ENCODE measurements at places on chromosomes 1 and 21.
A peak's percentile ranks its signal among the peaks of the same experiment; 100 is the strongest.

DNA sequence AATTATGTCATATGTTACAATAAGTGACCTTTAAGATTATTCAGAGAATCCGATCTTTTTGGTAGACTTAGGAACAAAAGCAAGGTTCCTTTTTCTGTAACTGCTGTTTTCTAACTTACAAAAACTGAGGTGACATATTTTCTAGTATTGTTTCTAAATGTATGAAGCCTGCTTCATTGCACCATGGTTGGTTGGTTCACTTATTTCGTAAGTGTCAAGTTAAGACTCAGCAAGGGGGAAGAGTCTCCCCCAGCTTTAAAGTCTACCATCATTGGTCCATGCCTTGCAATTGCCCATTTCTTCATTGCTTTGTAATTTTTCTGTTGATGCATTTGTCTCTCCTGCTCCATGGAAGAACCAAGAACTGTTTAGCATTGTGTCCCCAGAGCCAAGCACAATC is 136.9 kb downstream of the DISC1 start:
- DNase-seq = no peak

- DNase-seq = peak; percentile 79
Measured at GRCh38 chr1:61056573-61057439, 25.6 kb upstream of the NFIA start.

DNA sequence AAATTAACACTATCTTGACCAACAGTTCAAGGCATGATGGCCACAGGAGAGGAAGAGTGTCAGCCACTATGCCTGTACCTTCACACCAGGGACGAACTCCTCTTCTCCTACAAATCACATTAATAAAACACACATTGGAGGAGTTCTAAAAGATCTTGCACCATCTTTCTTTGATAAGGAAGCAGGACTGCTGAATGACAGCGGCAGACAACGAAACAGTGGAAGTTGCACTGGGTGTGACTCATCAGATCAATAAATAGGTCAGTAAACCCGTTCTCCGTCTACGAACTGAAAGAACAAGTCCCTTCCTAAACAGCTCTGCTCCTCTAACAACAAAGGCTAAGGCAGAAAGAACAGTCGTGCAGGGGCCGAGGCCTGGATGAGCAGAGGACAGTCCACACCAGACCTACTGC is 23.1 kb downstream of the UBE2G2 start:
- no peak for DNase-seq

- peak; percentile 38 for DNase-seq
Measured at GRCh38 chr1:178310685-178311105, 186.1 kb downstream of the CLEC20A start.

DNA sequence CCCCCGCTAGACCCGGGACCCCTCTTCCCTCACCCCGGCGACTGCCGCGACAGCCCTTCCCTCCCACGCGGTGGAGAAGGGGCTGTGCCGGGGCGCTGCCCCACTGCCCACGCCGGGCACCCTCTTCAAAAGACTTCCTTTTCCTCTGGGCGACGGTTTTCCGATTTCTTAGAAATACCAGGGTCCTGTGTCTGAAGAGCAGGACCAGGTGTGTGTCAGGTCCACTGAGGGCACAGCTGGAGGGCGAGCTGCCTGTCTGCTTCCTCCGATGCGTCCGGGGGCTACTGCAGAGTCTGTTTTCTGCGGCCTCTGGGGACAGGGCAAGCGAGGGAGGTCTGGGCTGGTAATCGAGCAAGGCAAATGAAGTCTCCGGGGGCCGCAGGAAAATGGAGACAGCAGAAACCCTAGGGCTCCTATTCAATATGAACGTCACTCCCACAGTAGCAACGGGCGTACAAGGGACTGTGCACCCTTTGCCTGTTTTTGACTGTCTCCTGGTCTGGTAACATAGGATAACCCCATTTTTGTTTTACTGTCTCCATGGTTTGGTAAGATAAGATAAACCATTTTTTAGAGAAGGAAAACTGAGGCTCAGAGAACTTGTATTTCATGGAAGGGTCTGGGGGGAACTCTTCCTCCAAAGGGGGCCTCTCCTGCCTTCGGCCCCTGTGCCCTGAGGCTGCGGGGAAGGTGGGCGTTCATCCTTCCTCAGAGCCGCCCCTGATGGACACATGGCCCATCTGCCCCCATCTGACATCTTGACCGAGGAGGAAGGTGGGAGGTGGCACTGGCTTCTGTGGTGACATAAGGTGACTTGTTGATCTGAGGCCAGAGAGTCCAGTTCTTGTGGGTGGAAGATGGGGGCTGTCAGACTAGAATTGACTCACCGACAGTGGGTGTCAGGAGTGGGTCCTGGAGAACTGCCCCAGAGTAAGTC is 970 bp downstream of the TNFRSF1B start:
- no peak for DNase-seq

DNA sequence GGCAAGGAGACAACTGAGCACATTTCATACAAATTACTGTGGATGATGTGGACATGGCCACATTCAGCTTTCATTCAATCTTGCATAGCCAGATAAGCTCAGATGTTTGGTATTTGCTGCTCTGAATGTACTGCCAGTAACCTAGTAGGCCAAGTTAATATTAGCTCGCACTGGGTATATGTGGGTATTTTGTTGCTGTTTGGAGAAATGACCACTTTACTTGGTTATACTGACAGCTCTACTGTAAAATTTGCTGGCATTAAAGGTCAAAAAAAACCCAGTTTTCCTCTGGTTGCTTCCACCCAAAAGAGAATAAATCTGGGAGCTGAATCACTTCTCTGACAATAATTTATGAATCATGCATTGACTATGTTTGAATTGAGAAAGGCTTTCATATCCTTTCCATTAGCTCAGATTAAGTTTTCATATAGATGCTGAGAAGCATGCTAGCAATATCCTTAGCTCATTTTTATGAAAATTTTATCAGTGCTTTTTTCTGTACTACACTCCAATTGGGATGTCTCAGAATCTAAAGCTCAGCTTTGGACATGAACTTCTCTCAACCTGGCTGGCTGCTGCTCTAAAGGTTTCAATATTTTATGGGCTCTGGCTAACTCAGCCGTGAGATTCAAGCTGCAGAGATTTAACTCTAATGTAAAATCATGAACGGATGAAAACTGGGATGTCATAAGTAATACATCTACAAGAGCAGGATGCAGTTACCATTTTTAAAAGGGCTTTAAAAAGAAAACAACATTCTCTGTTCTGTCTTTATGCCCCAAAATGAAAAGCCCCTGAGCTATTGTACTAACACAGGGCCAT is 330.0 kb downstream of the BARHL2 start:
- DNase-seq = no peak

GRCh38 chr1:108843390-108844137 is 13.3 kb downstream of the AKNAD1 start:
- no peak for DNase-seq

- no peak for DNase-seq
Measured at GRCh38 chr1:194104247-194104844, 917.9 kb upstream of the B3GALT2 start.

DNA sequence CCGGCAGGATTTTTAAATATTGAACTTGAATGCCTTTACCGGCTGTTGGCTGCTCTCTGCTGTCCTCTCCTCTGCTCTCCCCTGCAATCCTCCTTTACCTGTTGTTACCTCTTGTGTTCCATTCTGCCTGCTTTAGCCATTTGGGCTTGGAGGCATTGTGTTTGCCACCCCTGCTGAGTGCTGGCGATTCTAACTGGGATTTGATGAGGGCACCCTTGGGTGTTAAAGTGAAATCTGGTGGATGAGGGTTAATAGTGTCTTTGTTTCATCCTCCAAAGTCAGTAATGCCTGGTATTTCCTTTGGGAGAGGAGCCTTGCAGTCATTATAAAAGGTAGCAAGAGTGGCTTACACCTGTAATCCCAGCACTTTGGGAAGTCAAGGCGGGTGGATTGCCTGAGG is 9.9 kb downstream of the SZRD1 start:
- no peak for DNase-seq

DNA sequence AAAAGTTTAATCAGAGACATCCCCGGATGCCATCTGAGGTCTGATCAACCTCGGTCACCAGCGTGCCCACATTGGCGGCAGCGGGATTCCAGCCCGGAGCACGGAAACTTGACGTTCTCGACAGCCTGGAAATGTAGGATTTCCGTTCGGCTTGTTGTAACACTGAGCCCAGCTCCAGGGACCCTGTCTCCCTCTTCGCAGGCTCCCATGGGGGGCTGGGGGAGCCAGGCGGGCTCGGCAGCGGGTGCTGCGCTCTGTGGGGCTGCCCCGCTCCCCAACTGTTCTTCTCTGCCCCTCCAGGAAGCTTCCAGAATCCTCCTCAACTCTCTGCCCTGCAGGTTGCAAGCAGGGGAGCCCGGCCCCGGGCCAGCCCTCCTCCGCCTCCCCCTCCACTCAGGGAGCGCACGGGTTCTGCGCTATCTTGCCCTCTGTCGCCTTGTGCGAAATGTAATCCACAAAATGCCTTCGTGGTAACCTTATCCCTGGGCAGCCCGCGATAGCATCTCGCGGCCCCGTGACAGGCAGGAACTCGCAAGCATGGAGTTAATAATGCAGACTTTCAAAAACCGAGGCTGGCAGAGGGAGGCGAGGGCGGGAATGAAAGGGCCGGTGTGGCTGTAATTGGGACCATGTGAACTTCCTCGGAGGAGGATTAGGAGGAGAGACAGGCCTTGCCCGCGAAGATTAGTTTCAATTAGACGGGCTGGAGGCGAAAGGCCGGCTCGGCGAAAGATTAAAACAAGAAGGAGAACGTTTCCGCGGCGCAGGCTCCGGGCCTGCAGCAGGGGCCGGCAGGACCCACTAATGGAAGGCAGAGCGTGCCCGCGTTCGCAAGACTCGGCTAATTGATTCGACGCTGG is 53.9 kb upstream of the TTC34 start:
- DNase-seq = no peak

- DNase-seq = no peak
Measured at GRCh38 chr21:45864436-45864835, 117.1 kb upstream of the COL6A1 start.

- DNase-seq = peak; percentile 23
Measured at GRCh38 chr1:20376880-20377494, 86.3 kb downstream of the VWA5B1 start.

GRCh38 chr1:238377280-238377919 is 486.7 kb upstream of the ZP4 start:
- no peak for DNase-seq

- DNase-seq = no peak
Measured at GRCh38 chr1:180101411-180101810, 53.3 kb upstream of the QSOX1 start.

GRCh38 chr1:31010086-31010989 is 55.2 kb downstream of the PUM1 start:
- DNase-seq = no peak

DNA sequence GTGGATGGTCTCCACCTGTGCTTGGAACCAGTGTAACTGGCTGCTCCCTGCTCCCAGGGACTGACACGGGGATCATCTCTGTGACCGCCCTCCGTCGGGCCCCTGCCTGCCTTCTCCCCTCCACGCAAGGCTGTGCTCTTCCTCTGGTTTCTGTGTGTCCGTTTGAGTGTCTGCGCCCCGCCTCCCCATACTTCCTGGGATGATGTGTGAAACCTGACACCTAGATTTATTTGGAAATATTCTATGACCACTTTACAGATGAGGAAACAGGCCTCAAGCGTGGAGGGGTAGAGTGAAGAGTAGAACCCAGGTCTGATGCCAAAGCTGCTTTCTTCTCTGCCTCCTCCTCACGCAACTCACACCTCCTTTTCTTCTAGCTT is 24.3 kb downstream of the LDLRAP1 start:
- no peak for DNase-seq

GRCh38 chr1:246705368-246705767 is 18.8 kb upstream of the SCCPDH start:
- no peak for DNase-seq

GRCh38 chr21:29130270-29130969 is at the start of gene MAP3K7CL:
MAP3K7CL (plus strand) TSS chr21:29130644; CDS start chr21:29133345, 2,701 bp downstream.
- DNase-seq = no peak

DNA sequence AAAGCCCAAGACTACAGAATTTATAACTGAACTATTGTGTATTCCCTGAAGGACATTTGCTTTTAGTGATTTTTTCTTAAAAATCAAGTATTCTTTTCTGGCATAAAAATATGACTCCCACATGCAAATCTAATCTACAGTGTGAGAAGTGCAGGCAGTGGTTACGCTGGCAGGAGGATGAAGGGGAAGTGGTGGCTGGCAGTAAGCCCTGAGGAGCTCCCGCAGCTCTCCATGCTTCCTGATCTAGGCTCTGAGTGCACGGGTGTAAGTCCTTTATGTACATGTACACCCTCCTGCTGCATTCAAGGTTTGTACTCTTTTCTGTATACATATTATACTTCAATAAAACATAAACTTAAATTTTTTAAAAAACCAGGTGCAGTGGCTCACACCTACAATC is 67.5 kb upstream of the PRDX6 start:
- DNase-seq = no peak

GRCh38 chr1:57475366-57475765 is 51.5 kb upstream of the DAB1 start:
- DNase-seq = no peak

- DNase-seq = no peak
Measured at GRCh38 chr1:43925846-43926245, 7.8 kb upstream of the ARTN start.

DNA sequence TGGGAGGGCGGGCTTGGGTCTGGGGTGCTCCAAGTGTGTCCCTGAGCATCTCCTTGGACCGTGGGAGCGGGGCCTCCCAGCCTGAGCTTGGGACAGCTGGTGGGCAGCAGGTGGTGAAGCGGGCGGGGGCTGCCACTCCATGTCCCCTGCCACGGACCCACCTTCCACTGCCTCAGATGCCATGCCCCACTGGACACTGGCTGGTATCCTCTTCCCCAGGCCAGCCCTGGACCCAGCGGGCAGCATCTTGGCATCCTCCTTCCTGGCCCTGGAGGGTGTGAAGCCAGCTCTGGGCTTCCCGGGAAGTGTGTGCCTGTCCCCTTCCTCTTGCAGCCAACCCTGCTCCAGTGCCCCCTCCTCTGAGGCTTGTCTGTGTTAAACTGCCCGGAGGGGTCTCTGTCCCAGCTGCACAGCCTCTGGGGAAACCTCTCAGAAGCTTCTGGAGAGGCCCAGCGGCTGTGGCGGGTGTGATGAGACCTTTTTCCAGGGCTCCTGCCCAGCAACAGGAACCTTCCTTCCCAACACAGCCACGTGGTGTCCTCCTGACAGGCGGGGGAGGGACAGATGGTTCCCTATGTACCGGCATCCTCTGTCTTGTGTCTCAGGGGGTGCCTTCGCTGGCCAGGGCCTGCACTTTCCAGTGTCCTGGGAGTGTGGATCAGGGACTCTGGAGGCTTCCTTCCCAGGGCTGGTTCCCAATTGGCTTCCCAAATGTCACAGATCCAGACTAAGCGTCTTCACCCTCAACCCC is 81.6 kb upstream of the DISP3 start:
- DNase-seq = no peak

- no peak for DNase-seq
Measured at GRCh38 chr1:164704954-164705353, 146.0 kb downstream of the PBX1 start.

DNA sequence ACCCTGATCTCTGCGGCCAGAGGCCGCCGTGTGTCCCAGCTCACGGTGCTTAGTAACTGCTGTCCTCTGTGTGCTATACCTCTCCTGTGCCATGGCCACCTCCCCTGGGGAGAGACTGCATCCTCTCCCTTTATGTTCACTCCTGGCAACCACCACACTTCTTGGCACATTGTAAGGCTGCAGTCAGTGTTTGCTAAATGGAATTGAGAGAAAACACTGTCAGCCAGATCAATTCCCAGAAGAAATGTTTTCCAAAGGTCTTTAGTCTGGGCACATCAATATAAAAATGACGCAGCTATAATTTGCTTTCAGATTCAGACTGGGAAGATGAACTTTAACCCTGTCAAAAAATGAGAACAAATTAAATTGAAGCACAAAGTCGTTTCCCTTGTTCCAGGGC is 96.8 kb downstream of the BEND5 start:
- DNase-seq = no peak

- DNase-seq = no peak
Measured at GRCh38 chr1:35570589-35571137, 2.5 kb upstream of the TFAP2E start.

All from putamen (tissue), 1 donor.